ENCODE measurements at places on chromosomes 4 and X.

GRCh38 chr4:182502064-182502463 lies 258.9 kb downstream of the TENM3 start:
- no peak for DNase-seq

- no peak for DNase-seq
Observed at GRCh38 chrX:15301924-15302323, 13.5 kb downstream of the ASB11 start.

- DNase-seq: no peak
Observed at GRCh38 chr4:47195706-47196105, 164.3 kb downstream of the GABRB1 start.

GRCh38 chrX:46704767-46705386 lies 54.0 kb downstream of the SLC9A7 start:
- DNase-seq: peak; percentile 29

- DNase-seq: no peak
Observed at GRCh38 chr4:98638661-98639060, 19.8 kb downstream of the TSPAN5 start.

DNA sequence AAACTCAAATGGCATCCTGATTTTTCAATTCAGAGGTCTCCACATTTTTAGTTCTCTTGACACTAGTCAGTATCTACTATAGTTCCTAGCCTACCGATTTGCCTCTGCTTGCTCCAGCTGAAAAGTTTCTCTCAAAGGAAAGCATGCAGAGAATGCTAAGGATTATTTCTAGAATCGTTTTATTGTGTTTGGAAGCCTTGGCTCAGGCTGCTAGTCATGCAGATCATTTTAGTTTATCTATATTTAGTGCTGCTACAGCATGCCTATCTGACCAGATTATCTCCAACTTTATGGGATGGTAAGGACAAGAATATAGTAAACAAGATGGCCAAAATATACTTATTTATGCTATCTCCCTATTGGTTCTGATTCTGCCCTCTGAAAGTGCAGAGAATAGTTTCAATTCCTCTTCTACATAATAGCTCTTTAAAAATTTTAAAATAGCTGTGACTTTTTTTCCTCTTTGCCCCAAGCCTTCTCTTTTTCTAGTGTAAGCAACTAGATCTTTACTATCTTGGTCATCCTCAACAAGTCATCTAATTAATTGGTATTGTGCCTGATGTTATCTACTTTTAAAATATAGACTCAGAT lies 15.7 kb upstream of the DRP2 start:
- DNase-seq: no peak

DNA sequence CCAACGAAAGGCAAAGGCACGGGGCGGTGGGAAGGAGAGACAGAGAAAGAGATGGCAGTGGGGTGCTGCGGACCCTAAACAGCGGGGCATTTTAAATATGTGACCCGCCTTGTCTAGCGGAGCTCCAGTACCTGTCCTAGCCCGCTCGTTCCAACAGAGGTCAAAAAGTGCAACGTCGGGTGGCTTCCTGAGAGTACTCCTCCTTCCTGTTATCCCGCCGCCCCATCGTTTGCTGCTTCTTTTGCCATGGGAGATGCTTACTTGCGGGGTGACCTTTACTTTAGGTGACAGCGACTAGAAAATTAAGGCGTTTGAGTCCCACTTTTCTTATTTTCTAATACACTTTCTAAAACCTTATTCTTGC lies 735 bp downstream of the NRK start:
- no peak for DNase-seq

DNA sequence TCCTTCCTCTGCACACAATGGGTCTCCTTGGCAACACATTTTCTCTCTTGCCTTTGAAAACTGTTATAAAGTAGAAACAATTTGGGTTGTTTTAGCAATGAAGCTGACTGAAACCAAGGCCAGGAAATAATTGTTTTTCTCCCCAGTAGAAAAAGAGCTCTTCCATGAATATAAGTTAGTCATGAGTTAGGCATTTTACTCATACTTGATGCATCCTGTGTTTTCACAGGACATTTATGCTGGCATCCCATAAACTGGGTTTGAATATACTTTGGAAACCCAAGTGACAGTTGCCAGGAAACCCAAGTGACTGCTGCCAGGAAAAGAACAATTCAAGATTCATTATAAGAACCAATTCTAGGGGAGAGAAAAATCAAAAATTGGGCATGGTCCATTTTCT lies 128.6 kb upstream of the NPY2R start:
- DNase-seq: no peak

DNA sequence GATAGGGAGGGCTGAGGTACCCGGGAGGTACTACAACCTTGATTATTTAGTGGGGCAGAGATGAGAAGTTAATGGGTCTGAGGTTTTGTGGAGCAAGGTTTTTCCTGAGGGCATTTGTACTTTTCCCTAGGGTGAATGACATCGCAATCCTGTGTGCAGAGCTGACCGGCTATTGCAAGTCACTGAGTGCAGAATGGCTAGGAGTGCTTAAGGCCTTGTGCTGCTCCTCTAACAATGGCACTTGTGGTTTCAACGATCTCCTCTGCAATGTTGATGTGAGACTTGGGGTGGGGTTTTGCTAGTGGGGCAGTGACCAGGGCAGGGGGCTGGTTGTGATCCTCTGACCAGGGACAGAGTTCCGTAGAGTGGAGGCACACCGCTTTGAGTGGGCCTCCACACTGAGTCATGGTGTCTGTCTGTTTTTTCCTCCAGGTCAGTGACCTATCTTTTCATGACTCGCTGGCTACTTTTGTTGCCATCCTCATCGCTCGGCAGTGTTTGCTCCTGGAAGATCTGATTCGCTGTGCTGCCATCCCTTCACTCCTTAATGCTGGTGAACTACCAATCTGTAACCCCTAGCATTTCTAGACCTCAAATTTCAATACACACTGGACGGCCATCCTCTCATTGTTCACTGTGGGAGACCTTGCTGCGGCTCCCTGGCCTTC lies 9.9 kb downstream of the MED12 start:
- DNase-seq: no peak

DNA sequence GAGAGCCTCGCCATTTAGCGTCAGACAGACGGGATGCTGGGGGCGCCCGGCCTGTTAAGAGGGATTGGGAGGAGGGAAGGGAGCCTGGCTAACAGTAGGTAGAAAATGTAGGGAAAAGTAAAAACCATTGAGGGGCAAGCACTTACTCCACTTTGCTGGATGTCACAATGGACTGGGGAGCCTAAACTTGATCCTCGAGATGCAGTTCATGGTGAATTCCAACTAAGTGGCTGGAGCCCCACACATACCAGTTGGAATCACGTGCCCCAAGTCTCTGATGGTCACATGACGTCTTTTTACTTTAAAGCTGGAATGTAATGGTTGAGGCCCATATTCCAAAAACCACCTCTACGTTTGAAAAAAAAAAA lies 1.5 kb downstream of the PLS3 start:
- DNase-seq: no peak

GRCh38 chr4:61200916-61201526 lies 895 bp downstream of the ADGRL3 start:
- DNase-seq: no peak

DNA sequence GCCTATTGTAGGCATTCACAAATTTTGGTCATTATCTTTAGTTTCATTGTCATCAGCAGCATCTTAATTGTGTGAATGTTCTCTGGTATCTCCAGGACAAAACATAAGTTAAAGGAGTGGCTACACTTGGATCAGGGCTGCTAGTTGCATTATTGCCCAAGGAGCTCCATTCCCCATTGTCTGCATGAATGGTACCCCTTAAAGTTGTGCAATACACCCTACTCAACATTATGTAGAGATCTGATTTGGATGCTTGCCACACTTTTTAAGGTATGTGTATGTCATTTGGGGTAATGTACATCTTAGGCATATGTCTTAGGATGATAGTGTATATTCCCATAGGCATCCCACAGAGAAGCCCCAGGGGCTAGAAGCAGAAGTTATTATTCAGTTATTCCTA lies 2.9 kb downstream of the GRXCR1 start:
- DNase-seq: no peak

GRCh38 chr4:2413821-2414610 lies 4.4 kb downstream of the ZFYVE28 start:
- DNase-seq: no peak
